AG08396 (cell line): ENCODE measurements at places on chromosomes 4 and X.

GRCh38 chrX:129786210-129786651, 6.5 kb downstream of the SASH3 start:
- DNase-seq, result no peak

DNA sequence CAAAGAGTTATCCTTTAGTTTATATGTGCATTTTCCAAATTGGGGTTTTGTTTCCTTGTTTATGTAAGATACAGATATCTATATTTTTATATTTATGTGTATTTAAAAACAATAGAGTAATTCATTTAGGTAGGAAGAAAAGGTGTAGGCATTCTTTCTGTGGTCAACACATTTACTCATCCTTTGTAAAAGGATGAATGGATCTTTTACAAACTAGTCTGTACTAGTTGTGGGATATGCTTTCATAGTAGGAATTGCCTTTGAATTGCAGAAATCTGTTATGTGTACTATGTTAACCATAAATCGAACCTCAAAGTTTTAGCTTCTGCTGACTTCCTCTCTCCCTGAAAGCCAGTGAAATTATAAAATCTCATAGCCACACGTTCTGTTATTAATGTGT, 128.5 kb downstream of the REPS2 start:
- no peak for DNase-seq

DNA sequence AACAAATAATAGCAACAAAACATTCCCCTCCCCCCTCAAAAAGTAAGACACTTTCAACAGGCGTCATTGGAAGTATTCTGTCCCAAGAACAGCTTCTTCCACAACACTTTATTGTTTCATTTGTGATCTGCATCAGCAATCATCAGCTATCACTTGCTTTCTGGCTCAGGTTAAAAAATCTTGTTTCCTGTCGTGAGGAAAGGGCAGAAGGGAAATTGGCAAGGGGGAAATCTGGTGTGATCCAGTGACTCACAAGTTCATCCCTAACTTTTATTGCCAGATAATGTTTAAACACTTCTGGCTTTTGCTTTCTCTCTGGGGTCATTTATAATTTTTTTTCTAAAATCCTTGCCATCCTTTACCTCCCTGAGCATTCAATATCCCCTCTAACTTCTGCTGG, 247.4 kb upstream of the GIMD1 start:
- no peak for DNase-seq

DNA sequence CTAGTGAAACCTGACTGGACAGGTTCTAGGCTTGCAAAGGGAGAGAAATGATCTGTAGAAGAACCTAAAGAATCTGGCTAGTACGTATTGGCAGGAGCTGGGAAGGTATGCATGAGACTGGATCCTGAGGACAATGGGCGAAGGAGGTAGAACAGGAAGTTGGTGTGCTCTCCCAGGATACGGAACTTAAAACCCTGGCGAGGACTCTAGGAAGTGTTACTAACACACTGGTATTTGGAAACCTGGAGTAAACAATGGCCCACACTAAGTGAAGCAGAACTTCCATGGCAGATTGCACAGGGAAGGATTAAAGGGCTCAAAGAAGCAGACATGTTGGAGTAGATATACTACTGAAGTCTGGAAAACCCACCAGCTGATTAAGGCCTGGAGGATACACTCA, 9.1 kb downstream of the SYN1 start:
- no peak for DNase-seq

GRCh38 chr4:140131675-140132229, 22.2 kb downstream of the MAML3 start:
- no peak for DNase-seq

DNA sequence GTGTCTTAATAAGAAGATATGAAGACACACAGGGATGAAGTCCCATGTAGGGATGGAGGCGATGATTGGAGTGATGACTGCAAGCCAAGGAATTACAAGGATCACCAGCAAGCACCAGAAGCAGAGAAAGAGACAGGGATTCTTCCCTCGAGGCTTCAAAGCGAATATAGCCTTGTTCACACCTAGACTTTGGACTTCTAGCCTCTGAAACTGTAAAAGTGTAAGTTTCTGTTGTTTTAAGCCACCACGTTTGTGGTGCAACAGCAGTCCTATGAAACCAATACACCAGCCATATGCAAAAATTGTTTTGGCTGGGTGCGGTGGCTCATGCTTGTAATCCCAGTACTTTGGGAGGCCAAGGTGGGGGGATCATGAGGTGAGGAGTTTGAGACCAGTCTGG, 9.8 kb upstream of the PDS5A start:
- no peak for DNase-seq

DNA sequence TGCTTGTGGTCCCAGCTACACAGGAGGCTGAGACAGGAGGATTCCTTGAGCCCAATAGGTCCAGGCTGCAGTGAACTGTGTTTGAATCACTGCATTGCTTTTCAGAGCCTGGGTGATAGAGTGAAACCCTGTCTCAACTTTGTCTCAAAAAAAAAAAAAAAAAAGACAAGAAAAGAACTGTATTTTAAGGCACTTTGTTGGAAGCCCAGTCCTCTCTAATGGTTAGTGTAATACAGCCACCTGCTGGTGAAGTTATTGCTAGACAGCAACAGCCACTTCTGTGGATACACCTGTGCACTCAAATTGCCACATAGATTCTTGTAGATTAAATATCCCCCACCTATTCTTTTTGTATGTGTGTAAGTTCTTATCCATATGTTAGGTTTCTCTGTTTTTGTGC, 10.1 kb upstream of the FGG start:
- DNase-seq, result peak; percentile 59

- no peak for DNase-seq
Observed at GRCh38 chr4:130008461-130008860, 912.5 kb downstream of the C4orf33 start.

DNA sequence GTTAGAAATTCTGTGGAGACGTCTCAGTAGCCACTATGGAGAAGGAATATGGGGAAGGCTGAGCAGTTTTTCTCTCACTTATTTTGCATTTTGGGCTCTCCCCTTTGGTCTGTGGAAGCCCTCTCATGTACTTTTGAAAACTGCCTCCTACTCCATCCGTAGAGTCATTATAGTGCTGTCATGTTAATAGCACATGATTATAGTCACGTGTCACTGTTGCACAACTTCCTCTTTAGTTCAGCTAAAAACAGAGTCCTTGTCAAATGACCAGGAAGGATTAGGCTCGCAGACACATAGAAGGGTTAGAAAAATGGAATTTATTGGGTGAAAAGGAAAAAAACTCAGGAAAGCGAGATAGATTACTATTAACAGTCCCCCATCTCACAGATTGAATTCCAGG, 258.2 kb upstream of the CXorf51A start:
- no peak for DNase-seq

DNA sequence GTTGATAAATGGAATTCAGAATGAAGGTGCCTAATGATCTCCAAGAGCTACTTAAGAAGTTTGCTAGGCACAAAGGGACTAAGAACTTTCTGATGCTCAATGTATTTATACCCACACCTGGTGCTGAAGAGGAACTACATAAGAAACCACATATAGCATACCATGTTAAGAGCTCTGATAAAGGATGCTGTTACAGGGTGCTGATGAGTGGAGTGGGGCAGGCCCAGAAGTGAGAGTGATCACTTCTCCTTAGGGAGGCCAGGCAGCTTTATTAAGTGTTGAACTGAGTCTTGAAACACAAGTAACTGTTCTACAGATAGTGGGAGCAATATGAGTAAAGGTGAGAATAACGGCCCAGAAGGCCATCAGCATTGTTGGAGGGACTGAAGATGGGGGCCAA, 68.3 kb upstream of the CHRDL1 start:
- DNase-seq, result no peak

- no peak for DNase-seq
Observed at GRCh38 chrX:153763298-153763932, 634 bp upstream of the PLXNB3 start.

DNA sequence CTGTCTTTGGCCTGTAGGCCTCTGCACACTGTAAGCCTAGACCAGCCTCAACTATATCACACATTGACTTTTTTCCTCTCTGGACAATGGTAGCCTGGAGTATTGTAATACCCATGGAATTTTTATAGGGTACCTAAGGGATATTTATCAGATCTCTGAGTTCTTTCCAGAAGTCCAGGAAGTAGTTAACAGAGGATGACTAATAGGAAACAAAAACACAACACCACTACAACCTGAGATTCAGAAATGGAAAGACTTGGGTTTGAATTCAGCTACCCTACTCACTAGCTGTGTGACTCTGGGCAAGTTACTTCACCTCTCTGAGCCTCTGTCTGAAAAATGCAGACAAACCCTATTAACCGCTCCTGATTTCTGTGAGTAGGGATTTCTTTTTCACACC, 7.7 kb upstream of the STX18 start:
- no peak for DNase-seq

DNA sequence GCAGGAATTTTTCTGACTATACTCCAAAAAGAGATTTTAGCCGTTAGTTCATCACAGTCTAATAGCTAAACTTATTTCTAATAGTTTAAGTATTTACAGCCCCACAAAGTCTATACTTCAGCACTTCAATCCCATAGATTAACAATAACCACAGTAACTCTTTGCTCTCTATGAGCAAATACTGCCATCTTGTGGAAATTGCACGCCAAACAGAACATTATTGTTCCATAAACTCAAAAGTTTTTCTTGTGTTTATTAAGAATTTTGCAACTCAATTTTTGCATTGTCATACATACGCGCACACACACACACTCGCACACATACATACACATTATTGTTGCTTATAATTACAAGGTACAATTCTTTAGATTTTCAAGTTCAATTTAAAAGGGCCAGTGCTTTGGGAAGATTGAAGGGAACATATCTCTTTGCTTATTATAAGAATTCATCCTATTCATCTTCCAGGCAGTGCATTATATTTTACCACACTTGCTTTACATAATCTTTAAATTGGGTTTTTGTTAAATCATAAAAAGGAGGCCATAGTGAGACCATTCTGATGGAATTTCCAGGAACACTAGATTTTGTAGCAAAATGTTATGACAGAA, 63.8 kb upstream of the ATOH1 start:
- DNase-seq, result peak; percentile 47

- DNase-seq, result no peak
Observed at GRCh38 chr4:8893624-8894423, 22.2 kb upstream of the HMX1 start.

- DNase-seq, result no peak
Observed at GRCh38 chr4:110733901-110734300, 111.0 kb upstream of the PITX2 start.

DNA sequence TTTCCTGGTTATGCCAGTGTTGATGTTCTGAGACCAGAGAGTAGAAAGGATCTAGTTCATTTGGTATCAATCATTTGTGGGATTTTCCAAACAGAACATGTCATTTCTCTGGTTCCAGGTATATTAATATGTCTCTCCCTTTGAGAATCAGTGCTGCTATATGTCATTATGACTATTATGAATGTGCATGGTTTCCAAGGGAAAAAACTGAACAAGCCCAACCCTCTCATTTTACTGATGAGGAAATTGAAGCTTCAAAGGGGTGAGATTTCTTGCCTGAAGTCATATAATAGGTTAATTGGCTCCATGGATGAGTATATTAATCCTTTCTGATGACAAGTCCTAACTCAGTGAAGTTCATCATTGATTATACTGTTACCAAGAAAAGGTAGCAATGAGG, 31.9 kb downstream of the RUFY3 start:
- DNase-seq, result no peak

DNA sequence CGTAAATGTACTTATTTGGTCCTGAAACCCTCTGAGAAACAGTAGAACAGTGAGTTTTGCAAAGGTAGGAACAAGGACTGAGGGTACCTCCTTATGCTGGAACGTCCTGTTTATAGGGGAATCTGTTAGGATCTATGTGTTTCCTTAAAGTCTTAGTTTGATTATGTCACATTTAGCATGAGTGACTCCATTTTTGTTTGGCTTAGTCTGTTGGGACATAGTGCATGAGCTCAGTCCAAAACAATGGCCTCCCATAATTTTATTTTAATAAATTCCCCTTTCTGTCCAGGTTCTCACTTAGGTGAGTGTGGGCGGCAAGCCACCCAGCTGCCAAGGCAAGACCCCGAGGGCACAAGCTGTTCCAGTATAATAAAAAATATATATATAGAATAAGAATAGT, 27.7 kb downstream of the HTT-AS start:
- DNase-seq, result no peak

GRCh38 chr4:80017125-80017854, 55.7 kb downstream of the ANTXR2 start:
- peak; percentile 47 for DNase-seq
